Stimulated activated CD4-positive, alpha-beta T cell treated with anti-CD3 and anti-CD28 coated beads, Interleukin-15, amount 100 ng/mL, for 1 hour (primary cell): ENCODE measurements at places on chromosomes 4 and X.

- DNase-seq = no peak
Observed at GRCh38 chr4:109912706-109913595, at the start of gene EGF. Gene EGF, plus strand, starts transcription at chr4:109912883. Its CDS starts 453 bp downstream, at chr4:109913336.

DNA sequence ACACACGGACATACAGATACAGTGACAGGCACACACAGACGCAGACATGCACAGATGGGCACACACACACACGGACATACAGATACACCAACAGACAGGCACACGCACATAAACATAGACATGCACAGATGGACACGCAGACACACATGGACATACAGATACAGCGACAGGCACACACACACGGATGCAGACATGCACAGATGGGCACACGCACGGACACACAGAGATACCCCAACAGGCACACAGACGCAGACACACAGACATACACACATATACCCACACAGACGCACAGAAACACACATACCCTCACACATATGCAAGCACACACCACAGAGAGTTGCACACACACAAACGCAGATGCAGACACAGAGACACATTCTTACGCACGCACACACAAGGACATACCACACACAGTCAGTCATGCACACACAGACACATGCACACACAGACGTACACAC is 24.4 kb upstream of the SLC25A6 start:
- no peak for DNase-seq

DNA sequence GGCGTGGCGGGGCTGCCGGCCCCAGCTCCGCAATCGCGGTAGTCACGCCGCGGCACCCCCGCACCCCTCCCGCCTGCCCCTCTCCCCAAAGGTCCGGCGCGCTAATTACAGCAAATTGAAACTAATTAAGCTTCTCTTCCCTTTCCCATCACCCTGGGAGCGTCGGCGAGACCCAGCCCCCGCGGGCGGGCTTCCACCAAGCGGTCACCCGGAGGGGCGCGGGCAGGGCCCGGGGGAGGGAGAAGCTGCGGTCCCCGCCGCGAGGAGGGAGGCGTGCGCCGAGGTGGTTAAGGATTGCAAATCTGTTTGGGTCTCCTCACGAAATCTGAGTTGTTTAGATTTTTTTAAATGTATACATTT is 13.1 kb downstream of the ARX start:
- DNase-seq = no peak

DNA sequence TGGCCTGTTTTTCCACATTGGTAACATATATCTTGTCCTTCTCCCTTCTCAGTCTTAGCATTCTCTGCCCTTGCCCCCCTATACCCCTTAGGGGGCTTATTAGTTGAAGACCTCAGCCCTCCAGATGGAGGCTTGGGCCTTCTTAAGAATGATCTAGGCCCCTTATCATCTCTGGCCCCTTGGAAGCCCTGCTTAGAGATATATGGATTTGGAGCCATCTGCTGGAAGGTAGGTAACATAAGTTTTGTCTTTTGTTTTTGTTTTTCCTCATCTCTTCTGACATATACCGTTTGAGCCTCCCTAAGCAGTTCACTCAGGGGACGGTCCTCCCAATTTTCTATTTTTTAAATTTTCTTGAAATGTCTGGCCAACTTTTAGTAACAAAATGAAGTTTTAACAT is 48.3 kb upstream of the NAP1L2 start:
- DNase-seq = no peak

DNA sequence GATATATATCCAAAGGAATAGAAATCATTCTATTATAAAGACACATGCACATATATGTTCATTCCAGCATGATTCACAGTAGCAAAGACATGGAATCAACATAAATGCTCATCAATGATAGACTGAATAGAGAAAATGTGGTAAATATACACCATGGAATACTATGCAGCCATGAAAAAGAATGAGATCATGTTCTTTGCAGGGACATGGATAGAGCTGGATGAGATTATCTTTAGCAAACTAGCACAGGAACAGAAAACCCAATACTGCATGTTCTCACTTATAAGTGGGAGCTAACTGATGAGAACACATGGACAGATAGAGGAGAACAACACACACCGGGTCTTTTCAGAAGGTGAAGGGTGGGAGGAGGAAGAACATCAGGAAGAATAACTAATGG is 1318.6 kb downstream of the PCDH19 start:
- no peak for DNase-seq

DNA sequence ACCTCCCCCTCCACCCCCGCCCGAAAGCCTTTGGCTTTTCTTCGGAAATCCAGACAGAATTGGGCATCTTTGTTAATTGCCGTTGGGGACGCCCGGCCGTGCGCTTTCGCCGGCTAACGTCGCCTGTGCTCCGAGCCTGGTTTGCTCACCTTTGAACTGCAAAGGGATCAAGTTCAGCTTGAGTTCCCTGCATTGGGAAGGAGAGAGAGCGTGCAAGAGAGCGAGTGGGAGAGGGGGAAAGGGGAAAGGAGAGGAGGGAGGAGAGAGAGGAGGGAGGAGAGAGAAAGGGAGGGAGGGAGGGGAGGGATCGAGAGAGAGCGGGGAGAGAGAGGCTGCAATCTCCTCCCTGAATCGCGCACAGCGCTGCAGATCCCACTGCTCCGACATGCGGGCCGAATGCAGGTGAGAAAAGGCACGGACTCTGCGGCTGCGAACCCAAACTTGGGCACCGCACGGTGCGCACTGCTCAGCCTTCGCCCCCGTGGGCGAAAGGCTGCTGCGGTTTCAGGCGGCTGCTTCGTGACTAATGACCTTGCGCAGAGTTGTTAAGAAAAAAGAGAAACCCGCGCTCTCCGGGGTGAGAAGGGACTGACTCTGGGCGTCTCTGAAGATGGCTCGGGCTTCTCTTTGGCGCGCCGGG is at the start of gene PCDH7:
Gene PCDH7 (plus strand): TSS at position 349 of the 640 bp plus-strand sequence. CDS start 1,054 bp downstream, outside the sequence.
- DNase-seq = no peak

DNA sequence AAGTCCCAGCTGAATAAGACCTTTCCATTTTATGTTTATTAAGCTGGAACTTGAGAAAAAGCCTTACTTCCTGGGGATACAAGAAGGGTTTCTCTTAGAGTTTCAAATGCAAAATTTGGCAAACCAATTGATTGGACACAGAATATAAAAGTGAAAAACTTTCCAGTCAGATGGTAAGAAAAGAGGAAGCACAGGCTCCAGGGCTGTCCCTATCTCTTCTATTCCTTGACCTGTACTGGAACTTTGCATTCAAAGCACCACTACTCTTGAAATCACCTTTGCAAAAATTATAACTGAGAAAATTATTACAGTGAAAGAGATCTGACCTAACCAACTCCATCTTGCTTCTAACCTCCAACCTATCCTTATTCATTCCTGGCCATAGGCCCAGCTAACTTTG is 11.7 kb downstream of the PROM1 start:
- no peak for DNase-seq

GRCh38 chr4:138494931-138495330 is 252.8 kb upstream of the SLC7A11 start:
- DNase-seq = no peak

DNA sequence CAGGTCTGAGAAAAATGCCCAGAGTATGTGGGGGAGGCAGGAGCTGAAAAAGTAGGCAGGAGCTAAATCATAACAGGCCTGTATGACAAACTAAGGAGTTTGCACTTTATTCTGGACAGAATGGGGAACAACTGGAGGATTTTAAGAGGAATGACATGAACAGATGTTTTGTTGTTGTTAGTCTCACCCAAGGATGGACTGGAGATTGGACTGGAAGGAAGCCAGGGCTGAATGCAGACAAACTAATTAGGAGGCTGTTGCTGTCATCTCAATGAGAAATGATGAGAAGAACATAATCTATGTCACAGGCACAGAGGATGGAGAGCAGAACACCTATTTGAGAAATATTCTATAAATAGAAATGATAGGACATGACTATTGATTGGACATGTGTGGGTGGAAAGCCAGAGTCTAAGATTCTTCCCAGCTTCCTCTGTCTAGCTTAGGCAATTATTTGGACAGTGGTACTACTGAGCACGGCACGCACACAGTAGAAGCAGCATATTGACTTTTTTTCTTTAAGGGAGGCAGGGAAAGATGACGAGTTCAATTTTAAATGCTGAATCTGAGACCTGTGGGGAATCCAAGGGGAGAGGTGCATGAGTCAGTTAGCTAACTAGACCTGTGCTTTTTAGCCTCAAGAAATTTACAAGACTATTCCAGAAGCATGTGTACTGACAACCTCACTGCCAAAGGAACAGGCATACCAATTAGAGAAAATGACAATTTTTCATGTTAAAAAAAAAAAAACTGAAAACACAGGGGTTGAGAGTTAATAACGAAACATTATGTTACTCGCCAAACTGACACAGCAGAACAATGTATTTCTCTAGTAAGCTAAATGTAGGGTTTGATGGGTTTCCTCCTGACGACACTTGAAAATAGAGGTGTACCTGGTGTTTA is 963 bp upstream of the USO1 start:
- no peak for DNase-seq

GRCh38 chr4:40357738-40358137 is 22.6 kb downstream of the CHRNA9 start:
- no peak for DNase-seq

GRCh38 chrX:103918050-103918449 is 44.4 kb upstream of the TMSB15B start:
- DNase-seq = no peak

DNA sequence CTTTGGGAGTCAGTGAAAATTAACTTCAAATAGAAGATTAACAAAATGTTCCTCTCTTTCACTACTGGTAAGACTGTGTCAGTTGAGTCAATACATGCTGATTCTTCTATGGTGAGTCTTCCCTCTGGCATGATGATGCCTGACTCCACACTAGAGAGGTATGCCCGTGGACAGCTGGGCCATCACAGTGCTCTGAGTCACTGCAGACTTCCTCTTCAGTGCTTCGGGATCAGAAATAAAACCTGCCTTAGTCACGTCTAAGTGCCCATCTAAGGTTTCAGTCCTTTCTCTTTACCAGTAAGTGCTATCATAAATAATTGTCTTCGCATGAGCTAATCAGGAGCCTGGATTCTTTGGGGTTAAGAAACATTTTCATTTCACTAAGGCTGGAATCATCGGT is 1.6 kb upstream of the ASB5 start:
- no peak for DNase-seq

DNA sequence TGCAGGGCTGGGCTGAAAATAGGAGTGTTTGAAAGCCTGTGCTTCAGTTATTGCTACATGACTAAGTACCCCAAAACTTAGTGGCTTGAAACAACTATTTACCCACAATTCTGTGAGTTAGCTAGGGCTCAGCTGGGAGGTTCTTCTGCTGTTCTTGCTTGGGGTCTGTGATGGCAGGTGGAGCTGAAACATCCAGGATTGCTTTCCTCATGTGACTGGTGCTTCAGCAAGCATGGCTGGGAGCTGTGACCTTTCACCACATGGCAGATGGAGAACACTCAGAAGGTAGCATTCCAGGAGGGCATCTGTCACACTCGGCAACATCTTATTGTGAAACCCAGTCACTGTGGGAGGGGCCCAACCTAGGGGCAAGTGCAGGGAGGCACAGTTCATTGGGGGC is 57.0 kb upstream of the TBC1D14 start:
- DNase-seq = no peak

- DNase-seq = no peak
Observed at GRCh38 chr4:61619528-61619927, 419.4 kb downstream of the ADGRL3 start.

DNA sequence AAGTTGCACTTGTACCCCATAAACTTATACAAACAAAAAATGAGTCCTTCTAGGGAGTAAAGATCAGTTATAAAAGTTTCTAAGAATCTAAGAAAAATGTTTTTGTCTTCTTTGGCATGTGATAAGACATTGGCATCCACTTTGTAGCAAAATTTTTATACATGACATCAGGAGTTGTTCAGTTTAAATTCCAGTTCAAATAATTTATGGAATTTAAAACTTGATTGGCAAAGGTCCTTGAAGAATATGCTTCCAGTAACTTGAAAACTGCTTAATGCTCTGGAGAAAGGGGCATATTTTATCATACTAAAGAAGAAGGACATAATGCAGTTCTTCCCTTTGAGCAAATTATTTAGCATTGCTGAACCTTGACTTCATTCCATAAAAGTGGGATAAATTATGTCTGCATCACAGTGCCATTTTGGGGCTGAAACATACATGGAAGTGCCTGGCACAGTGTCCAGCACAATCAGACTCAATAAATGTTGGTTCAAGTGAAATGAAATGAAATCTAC is 163.3 kb upstream of the IL15 start:
- DNase-seq = no peak

DNA sequence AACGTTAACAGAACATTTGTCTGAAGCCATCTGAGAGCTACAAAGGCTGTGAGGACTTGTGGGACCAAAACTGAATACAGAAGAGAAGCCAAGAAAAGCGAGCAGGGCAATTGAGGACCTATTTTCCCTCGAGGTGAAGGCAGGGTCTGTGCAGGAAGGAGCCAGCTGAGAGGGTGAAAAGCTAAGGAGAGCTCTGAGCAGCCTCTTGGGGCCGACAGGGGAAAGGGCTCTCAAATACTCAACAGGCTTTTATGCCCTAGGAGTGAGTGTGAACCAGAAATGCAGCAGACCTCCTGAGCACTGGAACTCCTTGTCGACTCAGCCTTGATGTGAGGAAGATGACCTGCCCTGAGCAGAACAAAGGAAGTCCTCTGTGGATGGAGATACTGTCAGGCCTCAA is 54.2 kb downstream of the C4orf50 start:
- DNase-seq = no peak

DNA sequence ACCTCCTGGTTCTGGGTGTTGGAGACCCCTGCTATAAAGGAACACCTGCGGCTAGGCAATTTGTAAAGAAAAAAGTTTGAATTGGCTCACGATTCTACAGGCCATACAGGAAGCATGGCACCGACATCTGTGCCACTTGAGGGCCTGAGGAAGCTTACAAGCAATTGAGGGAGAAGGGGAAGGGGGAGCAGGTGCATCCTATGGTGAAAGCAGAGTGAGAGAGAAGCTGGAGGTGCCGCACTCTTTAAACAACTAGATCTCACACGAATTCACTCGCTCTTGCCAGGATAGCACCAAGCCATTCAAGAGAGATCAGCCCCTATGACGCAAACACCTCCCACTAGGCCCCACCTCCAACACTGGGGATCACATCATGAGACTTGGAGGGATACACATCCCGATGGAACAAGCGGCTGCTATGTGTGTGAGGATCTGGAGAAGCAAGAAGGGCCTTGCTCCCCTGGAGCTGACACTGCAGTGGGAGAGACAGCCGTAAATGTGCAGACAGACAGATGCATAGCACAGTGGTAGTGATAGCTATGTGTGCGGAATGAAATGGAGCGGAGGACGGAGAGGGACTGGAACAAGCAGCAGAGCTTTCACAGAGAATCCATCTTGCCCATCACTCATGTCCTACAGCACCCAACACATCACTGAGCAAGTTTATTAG is 60.7 kb upstream of the HELT start:
- DNase-seq = no peak
